ENCODE measurements at places on chromosomes 5 and 9. TPM values are rescaled to one million over a fixed set of nuclear protein-coding genes. Genes with fewer than 3 reads are reported as not detected.
A peak's percentile ranks its signal among the peaks of the same experiment; 100 is the strongest.

DNA sequence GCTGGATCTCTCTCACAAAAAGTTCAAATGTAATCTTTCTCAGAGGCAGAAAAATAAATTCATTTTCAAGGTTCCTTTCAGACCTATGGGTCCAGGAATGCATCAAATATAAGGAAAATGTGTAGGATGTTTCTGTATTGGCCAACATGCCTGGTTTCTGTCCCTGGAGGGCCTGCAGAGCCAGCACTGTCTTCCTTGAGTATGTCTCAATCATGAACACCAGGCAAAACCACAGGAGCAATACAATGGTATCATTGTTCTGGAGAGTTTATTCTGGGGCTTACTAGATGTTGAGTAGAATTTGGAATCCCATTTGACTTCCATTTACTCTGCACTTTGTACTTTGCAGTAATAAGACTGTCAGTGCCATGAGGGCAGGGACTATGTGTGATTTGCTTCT, 23.5 kb downstream of the INSYN2B start:
- H3K4me1 ChIP-seq = peaks cover 6% of the 10 kb centered on the region
- no peak overlapping the region for H3K4me3 ChIP-seq

DNA sequence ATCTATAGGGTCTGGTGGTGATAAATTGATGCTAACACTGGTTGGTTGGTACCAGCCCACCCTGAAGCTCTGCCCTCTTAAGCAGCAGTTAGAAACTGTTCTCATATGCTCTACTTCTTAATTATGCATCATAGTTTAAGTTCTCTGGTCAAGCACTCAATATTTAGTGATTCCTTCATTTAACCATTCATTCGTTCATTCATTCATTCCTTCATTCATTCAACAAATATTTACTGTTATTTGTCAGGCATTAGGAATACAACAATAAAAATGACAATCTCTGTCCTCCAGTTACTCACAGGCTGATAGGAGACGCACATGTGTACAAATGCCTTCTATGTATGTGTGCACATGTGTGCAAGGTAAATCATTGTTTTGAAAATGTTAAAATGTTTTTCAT, 54.6 kb downstream of the TRIM32 start:
- peaks cover 7% of the 10 kb centered on the region for H3K27me3 ChIP-seq
- no peaks in the 10 kb centered on the region for H3K4me1 ChIP-seq
- no peak overlapping the region for H3K27ac ChIP-seq
- H3K4me3 ChIP-seq = no peak overlapping the region

DNA sequence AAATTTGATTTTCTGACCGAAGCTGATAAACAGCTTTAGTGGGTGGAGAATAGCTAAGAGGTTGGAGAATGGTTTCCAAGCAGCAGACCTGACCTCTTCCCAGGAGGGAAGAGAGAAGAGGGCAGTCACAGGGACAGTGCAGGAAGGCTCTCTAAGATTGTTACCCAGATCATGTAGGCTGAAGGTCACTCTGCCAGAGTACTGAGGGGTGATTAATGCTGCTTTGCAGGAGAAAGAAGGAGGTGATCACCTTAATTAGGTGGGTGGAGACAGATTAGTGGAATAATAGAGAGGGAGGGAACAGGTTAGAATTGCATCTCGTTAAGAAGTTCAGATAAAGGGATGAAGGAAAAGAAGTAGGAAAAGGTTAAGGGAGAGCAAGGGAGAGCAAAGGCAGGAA, 440.5 kb downstream of the BRINP1 start:
- H3K27ac ChIP-seq = no peak overlapping the region
- H3K36me3 ChIP-seq = no peaks in the 10 kb centered on the region
- DNase-seq = no peak
- H3K4me3 ChIP-seq = no peak overlapping the region
- H3K4me1 ChIP-seq = peaks cover 5% of the 10 kb centered on the region
- no peaks in the 10 kb centered on the region for H3K27me3 ChIP-seq

GRCh38 chr9:98523231-98523901, 185.4 kb downstream of the GABBR2 start:
- H3K27me3 ChIP-seq = peaks cover 68% of the 10 kb centered on the region
- no peak overlapping the region for H3K27ac ChIP-seq

- H3K27ac ChIP-seq = no peak overlapping the region
- H3K4me3 ChIP-seq = no peak overlapping the region
- DNase-seq = no peak
- H3K36me3 ChIP-seq = no peaks in the 10 kb centered on the region
These were observed 15.1 kb upstream of the MAN2A1 start for GRCh38 chr5:109674596-109674995.

GRCh38 chr5:39177631-39177964, 41.8 kb downstream of the FYB1 start:
- no peaks in the 10 kb centered on the region for H3K4me1 ChIP-seq
- no peak overlapping the region for H3K4me3 ChIP-seq
- no peaks in the 10 kb centered on the region for H3K36me3 ChIP-seq
- H3K27me3 ChIP-seq = peaks cover 7% of the 10 kb centered on the region

DNA sequence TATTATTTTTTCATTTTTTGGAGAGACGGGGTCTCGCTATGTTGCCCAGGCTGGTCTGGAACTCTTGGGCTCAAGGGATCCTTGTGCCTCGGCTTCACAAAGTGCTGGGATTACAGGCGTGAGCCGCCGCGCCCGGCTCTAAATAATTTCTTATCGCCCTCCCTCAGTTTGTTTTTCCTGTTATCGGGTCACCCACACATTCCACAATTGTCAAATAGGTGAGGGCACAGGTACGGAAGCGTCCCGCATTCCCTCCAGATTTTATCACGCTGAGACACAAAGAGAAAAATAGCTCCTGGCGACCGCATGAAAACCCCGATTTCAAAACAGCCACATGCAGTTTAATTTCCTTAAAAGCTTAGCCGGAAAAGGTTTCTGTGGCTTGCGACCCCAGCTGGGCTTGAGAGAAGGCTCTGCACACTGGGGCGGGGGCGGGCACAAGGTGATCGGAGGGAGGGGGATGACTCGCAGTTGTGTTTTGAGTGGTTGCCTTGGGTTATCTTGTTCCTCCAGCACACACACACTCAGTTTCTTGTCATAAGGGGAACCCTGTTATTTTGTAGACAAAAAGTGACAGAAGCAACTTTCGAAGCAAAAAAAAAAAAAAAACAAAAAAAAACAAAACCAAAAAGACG, 717 bp upstream of the IQGAP2 start:
- H3K27me3 ChIP-seq = peaks cover 28% of the 10 kb centered on the region
- H3K4me3 ChIP-seq = peak overlapping the region; percentile 90
- no peaks in the 10 kb centered on the region for H3K36me3 ChIP-seq
- H3K4me1 ChIP-seq = no peaks in the 10 kb centered on the region
- DNase-seq = peak; percentile 19
- peak overlapping the region; percentile 97 for H3K27ac ChIP-seq

DNA sequence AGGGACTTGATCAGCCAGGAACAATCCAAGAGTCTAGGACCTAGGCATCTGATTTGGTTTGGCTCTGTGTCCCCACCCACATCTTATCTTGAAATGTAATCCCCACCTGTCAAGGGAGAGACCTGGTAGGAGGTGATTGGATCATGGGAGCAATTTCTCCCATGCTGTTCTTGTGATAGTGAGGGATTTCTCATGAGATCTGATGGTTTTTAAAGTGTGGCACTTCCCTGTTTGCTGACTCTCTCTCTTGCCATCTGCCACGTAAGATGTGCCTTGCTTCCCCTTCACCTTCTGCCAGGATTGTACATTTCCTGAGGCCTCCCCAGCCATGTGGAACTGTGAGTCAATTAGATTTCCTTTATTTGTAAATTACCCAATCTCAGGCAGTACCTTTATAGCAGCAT, 201.7 kb upstream of the ACTBL2 start:
- H3K4me3 ChIP-seq = no peak overlapping the region
- DNase-seq = no peak
- H3K36me3 ChIP-seq = no peaks in the 10 kb centered on the region
- H3K27ac ChIP-seq = no peak overlapping the region
- peaks cover 6% of the 10 kb centered on the region for H3K4me1 ChIP-seq

DNA sequence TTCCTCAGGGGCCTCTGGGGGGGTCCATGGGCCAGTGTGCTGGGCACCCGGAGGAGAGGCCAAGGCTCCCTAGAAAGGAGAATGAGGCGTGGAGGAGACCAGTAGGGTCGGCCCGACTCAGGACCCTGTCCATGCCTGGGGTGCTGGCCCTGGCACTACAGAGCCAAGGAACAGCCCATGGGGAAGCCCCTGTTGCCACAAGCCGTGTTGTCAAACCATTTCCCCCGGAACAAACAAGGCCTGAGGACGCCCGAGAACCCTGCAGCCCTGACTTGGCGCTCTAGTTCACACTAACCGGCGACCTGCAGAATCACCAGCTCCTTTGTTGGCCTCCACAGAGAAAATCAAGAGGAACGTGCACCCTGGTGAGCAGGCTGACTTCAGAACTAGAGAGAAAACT, 41.6 kb upstream of the SLC12A7 start:
- H3K4me3 ChIP-seq = no peak overlapping the region
- no peaks in the 10 kb centered on the region for H3K36me3 ChIP-seq
- no peak for DNase-seq
- H3K4me1 ChIP-seq = peaks cover 16% of the 10 kb centered on the region

DNA sequence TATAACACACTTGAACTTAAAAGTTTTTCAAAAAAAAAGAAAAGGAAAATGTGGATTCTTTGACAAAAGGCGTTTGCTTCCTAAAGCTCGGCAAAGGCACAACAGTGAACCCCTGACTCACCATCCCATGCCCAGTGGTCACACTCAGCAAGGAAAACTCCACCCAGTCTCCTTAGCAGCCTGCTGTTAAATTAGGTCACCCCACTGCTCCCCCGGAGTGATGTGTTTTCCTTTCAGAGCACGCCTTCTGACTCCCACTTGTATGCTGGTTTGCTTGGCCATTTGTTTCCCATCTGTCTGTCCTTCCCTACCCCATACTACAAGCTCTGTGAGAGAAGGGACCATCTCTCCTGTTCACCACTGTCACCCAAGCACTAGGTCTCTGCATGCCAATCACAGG, 23.8 kb downstream of the RETREG1 start:
- H3K27me3 ChIP-seq = no peaks in the 10 kb centered on the region
- H3K4me3 ChIP-seq = no peak overlapping the region
- H3K4me1 ChIP-seq = peaks cover 21% of the 10 kb centered on the region
- no peak overlapping the region for H3K27ac ChIP-seq

GRCh38 chr9:17556255-17556654, 22.6 kb upstream of the SH3GL2 start:
- no peak for DNase-seq
- H3K4me3 ChIP-seq = no peak overlapping the region
- peaks cover 9% of the 10 kb centered on the region for H3K4me1 ChIP-seq

- no peaks in the 10 kb centered on the region for H3K27me3 ChIP-seq
- H3K4me3 ChIP-seq = no peak overlapping the region
- no peak overlapping the region for H3K27ac ChIP-seq
- H3K36me3 ChIP-seq = no peaks in the 10 kb centered on the region
These were observed 17.8 kb upstream of the ZNF618 start for GRCh38 chr9:113858282-113858681.

GRCh38 chr5:149425729-149426128, 46.6 kb upstream of the IL17B start:
- DNase-seq = no peak
- H3K36me3 ChIP-seq = no peaks in the 10 kb centered on the region
- H3K4me3 ChIP-seq = no peak overlapping the region
- H3K4me1 ChIP-seq = peaks cover 28% of the 10 kb centered on the region
- no peak overlapping the region for H3K27ac ChIP-seq
- H3K27me3 ChIP-seq = no peaks in the 10 kb centered on the region

DNA sequence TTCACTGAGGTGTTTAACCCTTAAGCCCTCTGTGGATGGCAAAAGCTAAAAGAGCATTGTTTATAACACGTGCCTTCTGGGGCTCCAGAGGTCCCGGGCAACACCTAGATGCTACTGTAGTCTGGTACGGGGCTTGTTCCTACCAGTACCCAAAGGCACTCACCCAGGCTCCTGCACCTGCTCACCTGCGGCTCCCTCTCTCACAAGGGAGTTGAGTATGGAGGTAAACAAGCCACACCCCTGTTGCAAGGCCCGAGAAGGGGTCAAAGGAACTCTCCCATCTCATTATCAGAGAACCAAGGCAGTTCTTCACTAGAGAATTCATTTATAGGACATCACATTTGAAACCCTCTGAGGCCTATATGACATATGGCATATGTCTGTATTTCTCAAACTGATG, 53.4 kb upstream of the IL6ST start:
- peaks cover 7% of the 10 kb centered on the region for H3K4me1 ChIP-seq
- H3K27me3 ChIP-seq = no peaks in the 10 kb centered on the region
- H3K27ac ChIP-seq = no peak overlapping the region
- no peak for DNase-seq
- H3K36me3 ChIP-seq = peaks cover 5% of the 10 kb centered on the region

GRCh38 chr9:76758476-76758875, 5.8 kb upstream of the PCA3 start:
- no peak overlapping the region for H3K27ac ChIP-seq
- H3K27me3 ChIP-seq = no peaks in the 10 kb centered on the region
- no peak overlapping the region for H3K4me3 ChIP-seq

GRCh38 chr5:140800816-140801493, at the start of gene PCDHA3:
PCDHA3 (plus strand) TSS chr5:140801057.
- peaks cover 39% of the 10 kb centered on the region for H3K36me3 ChIP-seq
- H3K4me1 ChIP-seq = peaks cover 2% of the 10 kb centered on the region
- DNase-seq = no peak
- no peaks in the 10 kb centered on the region for H3K27me3 ChIP-seq
- no peak within 1 kb of the TSS for H3K27ac ChIP-seq
- H3K4me3 ChIP-seq = no peak within 1 kb of the TSS

GRCh38 chr5:156971415-156971814, 8.4 kb upstream of the TIMD4 start:
- no peaks in the 10 kb centered on the region for H3K36me3 ChIP-seq
- no peaks in the 10 kb centered on the region for H3K4me1 ChIP-seq
- no peak overlapping the region for H3K27ac ChIP-seq
- H3K27me3 ChIP-seq = peaks cover 5% of the 10 kb centered on the region
- no peak for DNase-seq

DNA sequence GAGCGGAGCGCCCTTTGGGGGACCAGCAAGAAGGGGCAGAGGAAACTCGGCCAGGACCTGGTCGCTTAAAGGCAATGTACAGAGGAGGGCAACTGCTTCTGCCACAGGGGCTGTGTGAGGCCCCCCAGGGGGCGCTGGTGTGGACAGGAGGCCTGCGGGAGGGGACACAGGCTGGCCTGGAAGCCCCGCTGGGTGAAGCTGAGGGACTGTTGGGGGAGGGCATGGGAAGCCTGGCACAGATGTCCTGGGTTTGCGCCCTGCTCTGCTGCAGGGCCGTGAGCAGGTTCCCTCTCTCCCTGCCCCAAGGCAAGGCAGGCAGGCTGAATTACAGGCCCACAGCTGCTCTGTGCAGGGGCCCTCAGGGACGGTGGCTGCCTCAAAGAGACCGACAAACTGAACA, 5.4 kb downstream of the MED22 start:
- no peak for DNase-seq
- H3K4me1 ChIP-seq = peaks cover 10% of the 10 kb centered on the region
- H3K27me3 ChIP-seq = no peaks in the 10 kb centered on the region

DNA sequence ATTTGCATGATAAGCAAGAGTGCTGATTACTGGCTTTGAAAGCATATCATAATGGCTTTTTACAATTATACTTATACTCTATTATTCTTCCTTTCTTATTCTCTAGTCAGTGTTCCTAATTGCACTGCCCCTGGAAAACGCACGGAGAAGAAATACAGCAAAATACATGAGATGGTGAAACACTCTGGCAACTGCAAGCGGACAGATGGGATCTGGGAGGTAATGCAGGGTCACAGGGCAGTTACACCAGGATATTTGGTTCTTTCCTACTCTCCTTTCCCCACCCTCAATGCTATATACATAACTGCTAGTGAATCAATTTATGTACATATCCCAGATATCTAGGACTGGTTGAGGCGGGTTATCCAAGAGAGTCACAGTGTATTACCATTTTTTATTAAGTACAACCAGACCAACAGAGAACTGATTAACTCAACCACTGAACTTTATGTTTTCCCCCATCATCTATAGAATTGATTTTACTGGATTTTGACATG, 423.7 kb downstream of the ZSWIM6 start:
- peaks cover 15% of the 10 kb centered on the region for H3K4me1 ChIP-seq
- no peaks in the 10 kb centered on the region for H3K27me3 ChIP-seq
- no peak for DNase-seq

The SLC6A7 gene
- not detected for total RNA-seq

The CACFD1 gene
- total RNA-seq = 42.6 TPM

The MYOZ3 gene
- total RNA-seq = 2.6 TPM

The ZNF367 gene
- total RNA-seq = 15.4 TPM

The PLPP7 gene
- 5.8 TPM for total RNA-seq

The SPINK13 gene
- total RNA-seq = not detected

All from neural crest cell (in vitro differentiated cells).